ENCODE measurements at places on chromosomes 16 and 17. TPM values are rescaled to one million over a fixed set of nuclear protein-coding genes. Genes with fewer than 3 reads are reported as not detected.

The BIRC5 gene
- polyA plus RNA-seq = 11.1 TPM

DNA sequence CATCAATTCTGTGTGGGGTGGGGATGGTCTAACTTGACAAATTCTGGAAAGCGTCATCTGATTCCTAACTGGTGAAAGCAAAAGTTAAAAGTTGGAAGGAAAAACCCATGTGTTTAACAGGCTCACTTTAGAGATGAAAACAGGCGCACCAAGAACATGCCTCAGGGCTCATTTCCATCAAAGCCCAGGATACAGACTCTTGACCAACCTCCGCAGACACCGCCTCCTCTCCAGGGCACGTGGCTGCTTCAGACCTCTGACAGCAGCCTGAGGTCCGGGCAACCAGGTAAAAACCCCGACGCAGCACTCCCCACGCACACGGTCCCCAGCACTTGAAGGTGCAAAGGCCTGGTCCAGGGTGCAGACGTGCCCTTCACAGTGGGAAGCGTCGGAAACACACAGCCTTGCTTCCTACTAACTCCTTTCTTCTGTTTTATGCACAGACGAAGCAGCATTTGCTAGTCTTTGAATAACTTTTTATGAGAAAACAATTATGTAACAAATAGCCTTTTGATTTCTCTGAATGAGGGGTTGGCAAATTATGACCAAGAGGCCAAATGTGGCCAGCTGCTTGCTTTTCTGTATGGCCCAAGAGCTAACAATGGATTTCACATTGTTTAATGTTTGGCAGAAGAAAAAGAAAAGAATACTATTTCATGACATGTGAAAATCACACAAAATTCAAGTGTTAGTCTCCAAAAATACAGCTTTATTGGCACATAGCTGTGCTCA lies 44.2 kb upstream of the TRAP1 start:
- H3K4me3 ChIP-seq = no peak overlapping the region
- H3K27me3 ChIP-seq = no peaks in the 10 kb centered on the region
- no peaks in the 10 kb centered on the region for H3K4me1 ChIP-seq
- no peak overlapping the region for H3K27ac ChIP-seq

The NECAB2 gene
- 0.03 TPM for polyA plus RNA-seq

GRCh38 chr16:49411121-49411970 lies 37.7 kb downstream of the C16orf78 start:
- no peak overlapping the region for H3K27ac ChIP-seq
- no peaks in the 10 kb centered on the region for H3K27me3 ChIP-seq
- H3K36me3 ChIP-seq = no peaks in the 10 kb centered on the region
- DNase-seq = no peak
- no peak overlapping the region for H3K4me3 ChIP-seq

The CACNB1 gene
- 5.7 TPM for polyA plus RNA-seq

The USP6 gene
- 0.01 TPM for polyA plus RNA-seq

GRCh38 chr17:43400943-43401717 lies 2.3 kb downstream of the ARL4D start:
- DNase-seq = peak; percentile 79
- H3K27ac ChIP-seq = peak overlapping the region; percentile 65
- peak overlapping the region; percentile 19 for H3K4me3 ChIP-seq
- peaks cover 9% of the 10 kb centered on the region for H3K4me1 ChIP-seq

GRCh38 chr17:47896672-47897490 lies 845 bp downstream of the SP2 start:
- H3K27me3 ChIP-seq = no peaks in the 10 kb centered on the region
- H3K4me1 ChIP-seq = peaks cover 4% of the 10 kb centered on the region
- DNase-seq = peak; percentile 8
- H3K4me3 ChIP-seq = peak overlapping the region; percentile 95
- peak overlapping the region; percentile 92 for H3K27ac ChIP-seq

GRCh38 chr17:63834431-63835166 lies 7.1 kb upstream of the FTSJ3 start:
- H3K27me3 ChIP-seq = no peaks in the 10 kb centered on the region
- peaks cover 9% of the 10 kb centered on the region for H3K4me1 ChIP-seq
- H3K36me3 ChIP-seq = peaks cover 40% of the 10 kb centered on the region
- peak; percentile 82 for DNase-seq
- no peak overlapping the region for H3K27ac ChIP-seq

Data from fibroblast of lung (primary cell).